ENCODE measurements at places on chromosomes 6 and 20. TPM values are rescaled to one million over a fixed set of nuclear protein-coding genes. Genes with fewer than 3 reads are reported as not detected.

DNA sequence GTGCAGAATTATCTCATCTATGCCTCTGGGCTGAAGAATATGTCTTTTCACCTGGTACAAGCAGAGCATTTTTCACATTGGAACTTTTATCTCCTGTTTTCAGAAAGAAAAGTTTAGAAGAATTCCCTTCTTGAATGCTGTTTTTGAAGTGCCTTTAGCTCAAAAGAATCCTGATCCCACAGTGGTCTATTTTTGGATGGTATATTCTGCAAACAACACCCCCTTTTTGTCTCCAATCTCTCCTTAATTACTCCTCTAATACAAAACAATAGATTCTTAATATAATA is 57.7 kb upstream of the HFE start:
- DNase-seq, result no peak

DNA sequence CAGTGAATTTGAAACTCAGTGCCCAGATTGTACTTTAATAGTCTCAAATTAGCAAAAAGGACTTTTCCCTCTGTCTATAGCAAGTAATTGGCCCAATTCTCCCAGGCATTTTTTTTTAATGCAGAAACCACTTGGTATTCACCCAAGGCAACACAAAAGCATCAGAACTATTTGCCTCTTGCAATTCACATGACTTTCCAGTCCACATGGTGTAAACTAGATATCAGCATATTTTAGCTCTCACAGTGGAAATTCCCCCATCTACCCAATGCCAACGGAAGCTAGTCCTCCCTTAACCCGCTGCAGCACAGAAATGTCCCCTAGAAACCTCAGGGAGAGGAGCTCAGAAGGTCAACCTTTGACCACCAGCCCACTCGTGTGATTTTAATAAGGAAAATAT is 103.4 kb upstream of the CDYL start:
- DNase-seq, result no peak

GRCh38 chr6:43706788-43707187 is 19.2 kb upstream of the MRPS18A start:
- no peak for DNase-seq

GRCh38 chr6:134111062-134111677 is 58.7 kb upstream of the SLC2A12 start:
- peak; percentile 26 for DNase-seq

Gene DLK2
- total RNA-seq, result 0.54 TPM
